Cardiac ventricle fibroblast (primary cell): ENCODE measurements at places on chromosomes 16 and 17. TPM values are rescaled to one million over a fixed set of nuclear protein-coding genes. Genes with fewer than 3 reads are reported as not detected.

The ZFHX3 gene
- total RNA-seq: 13.4 and 14.6 TPM in 2 replicates

The SMIM5 gene
- not detected in 2 replicates for total RNA-seq

The CACNG4 gene
- total RNA-seq: not detected in 2 replicates

The UTS2R gene
- total RNA-seq: not detected in 2 replicates

The RGS9 gene
- 0.81 and 2.2 TPM in 2 replicates for total RNA-seq

The SMIM22 gene
- not detected in 2 replicates for total RNA-seq

The MYO15B gene
- total RNA-seq: 0.37 and 0.83 TPM in 2 replicates
